NCI-H146 (cell line): ENCODE measurements at places on chromosomes 3 and 15.

DNA sequence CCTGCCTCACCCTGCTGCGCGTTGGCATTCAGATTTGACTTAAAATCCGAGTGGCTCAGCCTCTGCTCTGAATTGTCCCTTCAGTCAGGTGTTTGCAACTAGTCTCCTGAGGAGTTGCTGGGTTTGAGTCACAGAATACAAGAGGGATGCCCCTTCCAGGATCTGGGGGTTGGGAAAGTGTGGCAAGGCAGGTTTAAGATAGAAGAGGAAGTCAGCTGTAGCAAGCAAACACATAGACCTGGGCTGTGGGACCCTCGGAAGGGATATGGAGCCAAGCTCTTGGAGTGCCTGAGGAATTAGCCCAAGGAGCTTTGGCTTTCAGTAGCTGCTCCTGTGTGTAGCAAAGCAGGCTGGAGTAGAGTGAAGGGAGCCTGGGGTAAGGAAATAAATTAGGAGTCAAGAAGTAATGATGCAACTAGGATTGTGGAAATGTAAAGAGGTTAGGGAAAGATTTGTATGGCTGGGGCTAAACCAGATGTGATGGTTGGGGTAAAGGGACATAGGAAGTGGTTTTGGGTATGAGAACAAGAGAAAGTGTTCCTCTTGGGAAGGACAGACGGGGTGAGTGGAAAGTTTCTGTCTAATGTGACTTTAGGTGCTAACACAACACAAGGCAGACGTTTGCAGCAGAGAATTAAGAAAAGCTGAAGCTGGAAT lies 41.2 kb downstream of the RAB7A start:
- DNase-seq: no peak

- no peak for DNase-seq
These were observed 34.2 kb upstream of the OCA2 start for GRCh38 chr15:28133281-28133680.

DNA sequence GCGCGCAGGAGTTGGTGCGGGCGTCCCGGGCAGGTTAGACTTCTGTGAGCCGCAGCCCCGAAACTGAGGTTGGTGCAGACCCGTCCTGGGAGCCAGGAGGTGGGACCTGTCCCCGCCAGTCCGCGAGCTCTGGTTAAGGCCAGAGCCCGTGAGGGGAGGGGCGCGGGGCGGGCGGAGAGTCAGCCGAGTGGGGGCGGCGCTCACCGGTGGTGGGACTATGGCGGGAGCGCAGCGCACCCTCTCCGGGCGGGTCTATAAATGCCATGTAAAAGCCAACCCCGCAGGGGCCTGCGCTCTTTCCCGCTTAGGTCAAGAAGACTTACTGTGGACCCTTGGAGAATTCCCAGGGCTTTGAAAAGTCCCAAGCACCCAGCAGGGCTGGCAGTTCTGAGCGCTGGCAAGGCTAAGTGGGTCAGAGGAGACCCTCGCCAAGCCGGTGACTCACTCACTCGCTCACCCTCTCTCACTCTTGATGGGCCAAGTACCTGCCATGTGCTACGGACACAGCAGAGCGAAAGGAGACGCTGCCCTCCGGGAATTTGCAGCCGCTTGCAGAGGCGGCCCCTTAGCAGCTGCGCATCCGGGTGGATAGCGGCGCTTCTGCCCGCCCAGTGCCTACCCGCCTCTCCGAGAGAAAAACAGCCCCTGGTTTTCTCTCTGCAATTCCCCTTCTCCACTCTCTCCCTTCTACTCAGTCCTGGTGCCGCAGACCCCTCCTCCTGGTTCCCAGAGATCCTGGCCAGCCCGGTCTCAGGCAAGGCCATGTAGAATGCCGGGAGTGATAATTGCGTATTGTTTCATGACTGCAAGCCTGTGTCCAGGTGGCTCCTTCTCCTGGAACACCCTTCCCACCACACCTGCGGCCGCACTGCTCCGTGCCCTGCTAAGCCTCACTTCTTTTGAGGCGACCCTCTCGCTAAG lies at the start of gene ALDH1L1:
Gene ALDH1L1, minus strand, starts transcription at position 110 of the 921 bp plus-strand sequence. CDS start 19,607 bp downstream, outside the sequence.
- peak; percentile 75 for DNase-seq

- DNase-seq: no peak
These were observed 936.3 kb downstream of the ROBO1 start for GRCh38 chr3:78831446-78831972.

DNA sequence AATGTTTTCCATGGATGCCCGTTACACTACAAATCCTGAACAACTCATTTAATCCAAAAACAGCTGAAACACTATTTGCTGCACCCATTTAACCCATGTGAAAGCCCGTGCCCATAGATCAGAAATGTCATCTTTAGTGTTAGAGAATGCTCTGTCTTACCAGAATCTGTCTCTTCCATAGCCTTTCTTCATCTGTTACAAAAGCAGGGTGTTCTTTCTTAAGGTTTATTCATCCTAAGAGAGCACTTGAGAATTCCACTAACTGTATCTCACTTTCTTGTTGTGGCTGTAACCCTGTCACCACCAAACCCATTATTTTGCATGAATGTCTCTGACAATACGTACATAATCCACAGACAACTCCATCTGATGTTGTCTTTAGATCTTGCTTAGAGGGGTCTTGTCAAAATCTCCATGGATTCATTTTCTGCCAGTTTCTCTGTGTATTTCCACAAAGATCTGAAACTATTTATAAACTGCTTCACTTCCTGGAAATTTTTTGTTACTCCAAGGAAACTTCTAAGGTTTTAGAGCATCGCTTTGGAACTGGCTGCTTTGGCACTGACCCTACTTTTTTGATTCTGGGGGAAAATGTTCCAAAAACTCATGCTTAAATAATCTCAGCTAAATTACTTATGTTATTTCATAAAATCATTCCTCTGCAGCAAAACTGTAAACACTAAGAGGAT lies 167.8 kb upstream of the CCDC54 start:
- DNase-seq: no peak

DNA sequence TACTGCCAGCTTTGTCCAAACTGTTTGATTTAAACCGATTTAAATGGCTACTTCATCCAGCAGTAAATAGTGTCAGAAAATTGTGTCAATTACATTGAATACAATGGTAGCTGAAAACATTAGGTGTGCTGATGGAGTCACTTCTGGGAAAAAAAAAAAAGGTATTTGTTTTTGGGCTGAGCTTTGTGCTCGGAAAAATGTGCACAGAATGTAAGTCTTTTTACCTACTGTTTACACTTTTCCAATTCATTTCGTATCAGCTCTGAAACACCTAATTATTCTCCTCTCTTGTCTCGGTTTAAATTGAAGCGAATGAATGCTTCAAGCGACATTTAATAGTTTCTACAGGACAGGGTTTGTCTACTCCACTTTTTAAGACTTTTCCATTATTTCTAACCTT lies 1078.4 kb downstream of the ROBO1 start:
- DNase-seq: peak; percentile 93

DNA sequence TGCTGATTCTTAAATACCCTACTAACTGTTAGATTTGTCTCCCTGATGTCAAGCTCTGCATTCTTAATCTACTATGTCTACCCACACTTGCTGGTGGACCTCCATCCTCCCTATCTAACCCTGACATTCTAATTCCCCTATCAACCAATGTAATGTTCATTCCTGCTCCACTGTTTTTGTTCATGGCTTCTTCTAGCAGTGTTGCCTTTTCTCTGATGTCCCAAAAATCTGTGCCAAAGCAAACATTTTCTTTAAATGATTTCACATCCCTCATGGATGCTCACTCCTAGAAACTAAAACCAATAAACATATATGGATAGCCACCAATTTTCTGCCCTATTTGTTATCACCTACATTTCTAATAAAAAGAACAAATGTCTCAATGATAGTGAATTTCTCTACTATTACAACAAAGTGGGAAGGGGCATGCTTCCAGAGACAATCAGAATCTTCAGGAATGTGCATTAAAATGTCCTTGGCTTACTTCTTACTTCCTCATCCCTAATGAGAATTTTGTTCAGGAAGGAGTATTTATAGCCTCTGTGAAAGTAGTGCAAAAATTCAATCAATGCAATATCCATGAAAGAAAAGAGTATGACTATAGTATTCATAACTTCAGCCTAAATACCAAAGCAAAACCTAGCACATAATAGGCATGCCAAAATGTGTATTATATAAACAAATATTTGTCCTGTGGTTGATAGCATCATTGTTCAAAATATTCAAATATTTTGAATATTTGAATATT lies 273.3 kb downstream of the ZNF385D start:
- DNase-seq: no peak

GRCh38 chr3:196227121-196227561 lies 10.8 kb downstream of the SLC51A start:
- DNase-seq: no peak

DNA sequence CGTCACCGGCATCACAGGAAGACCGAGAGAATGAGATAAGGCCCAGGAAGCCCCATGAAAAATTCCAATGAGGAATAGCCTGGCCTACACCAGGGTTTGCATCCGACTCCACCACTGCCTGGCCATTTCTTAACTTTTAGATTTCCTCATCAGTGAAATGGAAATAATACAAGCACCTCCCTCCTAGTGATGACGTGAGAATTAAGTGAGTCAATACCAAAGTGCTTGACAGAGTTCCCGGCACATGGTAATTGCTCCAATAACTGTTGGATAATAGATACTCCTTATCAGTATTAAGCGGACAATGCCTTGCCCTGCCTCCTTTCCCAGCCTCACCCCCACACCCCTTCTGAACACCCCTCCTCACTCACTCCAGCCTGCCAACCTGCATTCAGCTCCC lies 105.4 kb downstream of the TLE3 start:
- DNase-seq: no peak

DNA sequence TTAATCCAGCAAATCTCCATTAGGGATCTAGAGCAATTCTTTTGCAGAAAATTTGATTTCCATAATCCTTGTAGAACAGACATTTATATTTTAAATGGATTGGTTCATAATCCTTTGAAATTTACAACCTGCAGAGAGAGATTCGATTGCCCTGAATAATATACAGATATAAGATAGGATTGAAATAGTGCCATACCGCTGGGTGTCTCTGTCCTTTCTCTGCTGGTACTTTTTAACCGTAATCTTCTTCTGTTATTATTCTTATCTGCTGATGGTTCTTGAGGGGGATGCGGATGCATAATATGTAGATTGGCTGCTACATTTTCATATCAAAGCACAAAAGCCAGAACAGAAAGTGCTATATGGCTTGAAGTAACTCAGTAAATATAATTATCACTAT lies 182.2 kb downstream of the CFAP20DC start:
- DNase-seq: no peak

DNA sequence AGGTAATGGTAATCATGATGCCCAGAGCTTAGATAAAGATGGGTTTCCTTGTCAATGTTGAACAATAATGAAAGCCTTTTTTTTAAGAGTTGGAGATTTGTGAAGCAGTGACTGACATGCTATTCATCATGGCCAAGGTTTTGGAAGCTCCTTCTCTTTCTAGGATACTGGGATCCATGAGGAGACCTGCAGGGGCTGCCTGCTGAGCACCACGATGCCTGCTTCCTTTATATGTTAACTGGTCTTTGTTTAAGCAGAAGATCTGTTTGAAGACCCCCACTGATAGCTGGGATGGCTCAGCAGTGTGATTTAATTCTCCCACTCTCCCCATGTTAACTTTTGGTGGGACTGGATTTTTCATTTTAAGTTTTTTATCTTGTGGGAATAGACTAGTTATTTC lies 15.8 kb downstream of the RBP1 start:
- DNase-seq: no peak

- DNase-seq: no peak
These were observed 44.5 kb upstream of the SEC22A start for GRCh38 chr3:123157209-123157597.

DNA sequence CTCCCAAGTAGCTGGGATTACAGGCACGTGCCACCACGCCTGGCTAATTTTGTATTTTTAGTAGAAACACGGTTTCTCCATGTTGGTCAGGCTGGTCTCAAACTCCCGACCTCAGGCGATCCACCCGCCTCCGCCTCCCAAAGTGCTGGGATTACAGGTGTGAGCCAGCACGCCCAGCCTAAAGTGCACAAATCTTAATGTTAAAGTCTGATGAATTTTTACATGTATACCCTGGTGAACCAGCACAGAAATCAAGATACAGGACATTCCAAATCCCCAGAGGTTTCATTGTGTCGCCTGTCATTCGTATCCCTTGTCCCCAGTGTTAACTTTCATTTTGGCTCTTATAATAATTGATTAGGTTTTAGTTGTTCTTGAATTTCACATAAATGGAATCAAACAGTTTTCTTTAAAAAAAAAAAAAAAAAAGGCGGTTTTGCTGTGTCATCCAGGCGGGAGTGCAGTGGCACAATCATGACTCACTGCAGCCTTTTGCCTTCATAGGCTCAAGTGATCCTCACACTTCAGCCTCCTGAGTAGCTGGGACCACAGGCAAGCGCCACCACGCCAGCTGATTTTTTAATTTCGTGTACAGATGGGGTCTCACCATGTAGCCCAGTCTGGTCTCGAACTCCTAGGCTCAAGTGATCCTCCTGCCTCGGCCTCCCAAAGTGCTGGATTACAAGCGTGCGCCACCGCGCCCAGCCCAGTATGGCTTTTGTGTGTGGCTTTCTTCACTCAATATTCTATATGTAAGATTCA lies 1.5 kb upstream of the TM4SF19 start:
- no peak for DNase-seq

DNA sequence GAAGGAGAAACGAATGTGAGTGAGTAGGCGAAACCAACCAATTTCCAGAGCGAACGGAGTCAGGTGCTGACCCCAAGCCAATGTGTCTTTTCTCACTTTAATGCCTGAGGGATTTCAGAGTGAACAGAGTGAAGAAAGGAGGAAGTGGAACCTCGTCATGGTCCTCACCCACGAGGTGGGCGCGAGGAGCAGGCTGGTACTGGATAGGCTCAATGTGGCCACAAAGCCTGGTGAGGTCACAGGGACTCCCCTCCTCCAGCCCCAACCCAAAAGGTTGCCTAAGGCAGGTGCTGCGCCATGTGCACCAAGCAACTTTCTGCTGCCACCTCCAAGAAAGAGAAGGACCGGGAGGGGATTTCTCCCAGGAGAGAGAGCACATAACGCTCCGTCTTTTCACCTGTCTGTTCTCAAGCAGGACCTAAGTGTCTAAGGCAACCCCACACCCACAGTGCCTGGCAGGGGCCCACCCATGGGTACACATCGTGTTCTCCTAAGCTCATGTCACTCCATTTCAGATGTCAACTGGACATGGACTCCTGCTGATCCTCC lies 3.8 kb downstream of the NRROS start:
- DNase-seq: no peak

- no peak for DNase-seq
These were observed 4.7 kb upstream of the CLDN1 start for GRCh38 chr3:190326930-190327329.

DNA sequence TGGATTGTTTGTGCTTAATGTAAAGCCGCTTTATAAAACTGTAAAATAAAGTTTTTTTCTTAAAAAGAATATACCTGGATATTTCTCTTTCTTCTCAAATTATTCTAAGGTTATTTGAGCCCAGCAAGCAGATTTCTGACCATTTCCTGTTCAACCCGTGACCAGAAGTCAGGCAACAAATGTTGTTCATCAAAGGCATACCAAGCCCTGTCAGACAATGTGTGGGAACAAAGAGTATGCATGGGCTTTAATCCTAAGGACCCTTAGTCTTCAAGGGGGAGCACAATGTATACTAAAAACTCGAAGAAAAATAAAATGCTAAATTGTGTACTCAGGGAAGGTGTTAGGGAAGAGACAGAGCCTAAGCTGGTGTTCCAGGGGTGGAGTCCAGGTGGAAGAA lies 26.6 kb upstream of the PAQR5 start:
- DNase-seq: no peak
